Activated CD8-positive, alpha-beta memory T cell treated with anti-CD3 and anti-CD28 coated beads, Interleukin-2, amount 50 U/mL, for 4 hours (primary cell): ENCODE measurements at places on chromosomes 7 and 10.

- no peak for DNase-seq
These were observed 83.6 kb downstream of the KMT2E start for GRCh38 chr7:105097619-105098018.

DNA sequence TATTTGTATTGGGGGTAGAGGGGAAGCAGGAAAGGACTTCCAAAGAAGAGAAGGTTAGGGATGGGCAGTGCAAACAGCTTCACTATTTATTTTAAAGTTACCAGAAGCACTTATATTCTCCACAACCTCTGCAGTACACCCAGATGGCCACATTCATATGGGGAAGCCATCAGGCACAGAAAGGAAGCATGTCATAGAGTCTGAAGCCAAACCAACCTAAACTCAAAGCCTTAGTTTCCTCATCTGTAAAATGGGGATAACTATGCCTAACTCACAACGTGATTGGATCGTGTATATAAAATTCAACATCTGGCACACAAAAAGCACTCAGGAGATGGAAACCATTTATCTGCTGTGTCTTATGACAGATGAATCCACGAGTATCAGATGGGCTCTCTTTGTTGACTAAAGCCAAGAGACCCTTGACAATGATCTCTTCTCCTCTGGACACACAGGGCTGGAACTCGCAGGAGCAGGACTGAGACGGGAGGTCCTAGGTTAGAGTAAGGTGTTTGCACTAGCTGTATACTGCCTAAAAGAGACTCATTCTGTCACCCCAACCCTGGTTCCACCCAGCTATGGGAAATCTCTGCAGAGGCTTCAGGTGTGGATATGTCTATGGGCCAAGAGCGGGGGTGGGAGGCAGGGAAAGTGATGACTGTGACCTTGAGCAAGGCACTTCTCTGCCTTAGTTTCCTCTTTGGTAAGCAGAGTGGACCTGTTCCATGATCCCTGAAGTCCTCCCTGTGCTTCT is 1.8 kb downstream of the KIAA1549 start:
- DNase-seq, result no peak

DNA sequence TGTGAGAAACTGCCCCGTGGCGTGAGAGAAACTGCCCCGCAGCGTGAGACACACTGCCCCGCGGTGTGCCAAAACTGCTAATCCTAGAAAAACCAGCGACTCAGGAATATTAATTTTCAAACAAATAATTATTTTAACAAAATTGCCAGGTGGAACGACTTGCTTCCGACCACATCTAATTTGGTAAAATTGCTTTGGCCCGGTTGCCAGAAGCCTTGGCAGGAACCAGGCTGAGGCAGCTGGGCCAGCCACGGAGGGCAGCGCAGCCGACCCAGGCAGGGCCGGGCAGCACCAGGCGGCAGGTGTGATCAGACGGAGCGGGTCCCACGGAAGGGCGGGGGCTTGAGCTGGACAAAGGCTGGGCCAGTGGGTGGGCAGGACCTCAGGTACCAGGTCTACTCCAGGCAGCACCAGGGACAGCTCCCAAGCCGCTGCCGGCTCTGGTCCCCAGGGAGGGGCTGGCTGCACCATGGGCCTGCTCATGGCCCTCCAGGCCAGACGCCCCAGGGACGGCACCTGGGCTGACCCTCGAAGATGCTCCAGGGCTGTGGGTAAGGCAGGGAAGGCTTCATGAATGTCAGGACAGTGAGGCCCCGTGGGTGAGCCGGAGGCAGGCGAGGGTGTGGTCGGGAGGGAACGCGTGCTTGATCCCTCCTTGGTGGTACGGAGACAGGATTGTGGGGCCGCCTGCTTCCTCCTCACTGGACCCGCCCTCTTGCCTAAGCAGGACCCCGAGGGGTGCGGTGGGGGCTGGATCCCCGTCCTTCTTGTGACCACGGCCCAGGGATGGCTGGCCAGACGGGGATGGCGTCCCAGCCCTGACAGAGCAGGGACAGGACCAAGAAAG is 7.7 kb upstream of the ADGRA1 start:
- DNase-seq, result no peak

DNA sequence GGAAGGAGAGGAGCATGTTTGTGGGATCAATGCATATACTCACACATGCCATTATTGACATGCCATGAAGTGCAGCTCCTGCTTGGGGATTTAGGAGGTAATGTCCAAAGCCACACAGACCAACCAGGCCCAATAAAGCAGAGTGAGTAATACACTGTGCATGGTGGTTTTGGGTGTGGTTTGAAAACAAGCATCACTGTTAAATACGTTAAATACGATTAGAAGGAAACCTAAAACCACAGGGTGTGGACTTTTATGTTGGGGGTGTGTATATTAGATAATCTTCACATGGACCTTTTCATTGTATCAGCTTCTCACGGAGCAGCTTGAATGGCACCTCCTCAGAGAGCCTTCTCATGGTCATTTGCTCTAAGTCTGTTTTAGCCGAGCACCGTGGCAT is 10.4 kb upstream of the EIF3A start:
- DNase-seq, result no peak

DNA sequence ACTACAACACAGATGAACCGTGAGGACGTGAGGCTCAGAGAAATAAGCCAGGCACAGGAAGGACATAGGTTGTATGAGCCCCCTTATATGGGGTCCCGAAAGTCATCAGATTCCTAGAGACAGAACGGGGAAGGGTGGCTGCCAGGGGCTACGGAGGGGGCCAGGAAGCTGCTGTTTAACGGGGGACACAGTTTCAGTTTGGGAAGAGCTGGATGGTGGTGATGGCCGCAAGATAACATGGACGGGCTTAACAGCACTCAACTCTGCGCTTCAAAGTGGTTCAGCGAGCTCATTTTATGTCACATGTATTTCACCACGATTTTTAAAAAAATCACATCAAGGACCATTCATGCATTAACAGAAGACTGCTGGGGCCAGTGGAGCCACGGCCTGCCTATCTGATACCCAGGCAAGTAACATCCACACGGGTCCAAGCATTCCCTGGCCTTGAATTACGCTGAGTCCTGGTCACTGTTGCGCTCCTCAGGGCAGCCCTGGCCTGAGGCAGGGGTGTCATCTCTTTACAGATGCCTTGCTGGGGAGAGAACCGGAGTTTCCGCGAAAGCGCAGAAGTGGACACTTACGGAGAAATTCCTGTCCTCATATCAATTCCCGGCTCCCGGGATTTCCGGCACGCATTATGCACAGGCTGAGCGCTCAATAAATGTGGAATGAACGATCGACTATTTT is 1.5 kb downstream of the CARD11 start:
- DNase-seq, result no peak

GRCh38 chr10:85862771-85863170 is 503.8 kb downstream of the GRID1 start:
- DNase-seq, result no peak

GRCh38 chr7:4189131-4189570 is 492.9 kb upstream of the FOXK1 start:
- no peak for DNase-seq

DNA sequence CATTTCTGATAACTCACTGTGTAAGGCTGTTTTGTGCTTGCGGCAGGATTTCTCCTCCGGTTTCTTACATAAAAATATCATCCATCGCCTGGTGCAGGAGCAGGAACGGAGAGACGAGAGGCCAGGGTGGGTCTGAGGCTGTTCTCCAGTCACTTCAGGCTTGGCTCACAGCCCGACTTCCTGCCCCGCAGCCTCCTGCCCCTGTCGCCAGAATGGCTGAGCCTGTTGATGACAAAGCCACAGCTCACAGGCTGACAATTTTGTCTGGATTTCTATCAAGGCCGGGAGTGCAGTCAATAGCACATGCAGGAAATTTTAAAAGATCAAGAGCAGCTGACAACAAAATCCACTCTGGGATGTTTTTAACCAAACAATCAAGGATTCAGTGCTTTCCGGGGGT is 229.7 kb upstream of the ZNF32 start:
- no peak for DNase-seq

DNA sequence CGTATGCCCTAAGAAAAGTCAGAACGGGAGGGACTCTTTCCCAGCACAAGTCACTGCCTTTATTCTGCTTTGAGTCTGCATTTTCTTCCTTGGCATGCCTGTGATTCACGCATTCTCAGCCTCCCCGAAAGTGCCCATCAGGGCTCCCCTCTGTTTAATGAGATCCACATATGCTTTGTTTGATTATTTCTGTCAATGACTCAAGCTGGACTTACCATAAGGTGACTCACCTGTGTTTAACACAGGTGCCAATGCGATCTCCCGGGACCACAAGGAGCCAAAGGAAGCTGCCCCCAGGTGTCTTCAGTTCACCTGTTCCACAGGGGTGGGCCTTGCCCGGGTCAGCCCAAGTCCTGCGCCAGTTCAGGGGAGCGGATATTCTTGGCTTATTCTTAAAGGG is 386.0 kb upstream of the SHH start:
- DNase-seq, result no peak

- DNase-seq, result no peak
These were observed 143.8 kb downstream of the ARHGAP21 start for GRCh38 chr10:24579906-24580305.

DNA sequence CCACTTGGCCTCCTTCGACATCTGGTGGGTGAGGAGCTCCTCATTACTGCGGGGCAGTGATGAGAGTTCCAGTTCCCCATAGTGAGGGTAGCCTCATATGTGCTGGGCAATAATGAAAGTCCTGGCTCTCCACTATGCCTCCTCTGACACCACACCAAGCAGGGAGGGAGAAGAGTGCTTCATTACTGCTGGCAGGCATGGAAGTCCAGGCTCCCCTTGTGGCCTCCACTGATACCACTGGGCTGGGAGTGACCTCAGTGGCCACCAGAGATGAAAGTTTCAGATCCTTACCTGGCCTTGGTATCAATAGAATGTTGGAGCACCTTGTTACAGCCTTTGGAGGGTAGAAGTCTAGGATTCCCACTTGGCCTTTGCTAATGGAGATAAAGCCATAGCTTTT is 6.5 kb downstream of the DUS4L start:
- DNase-seq, result no peak

DNA sequence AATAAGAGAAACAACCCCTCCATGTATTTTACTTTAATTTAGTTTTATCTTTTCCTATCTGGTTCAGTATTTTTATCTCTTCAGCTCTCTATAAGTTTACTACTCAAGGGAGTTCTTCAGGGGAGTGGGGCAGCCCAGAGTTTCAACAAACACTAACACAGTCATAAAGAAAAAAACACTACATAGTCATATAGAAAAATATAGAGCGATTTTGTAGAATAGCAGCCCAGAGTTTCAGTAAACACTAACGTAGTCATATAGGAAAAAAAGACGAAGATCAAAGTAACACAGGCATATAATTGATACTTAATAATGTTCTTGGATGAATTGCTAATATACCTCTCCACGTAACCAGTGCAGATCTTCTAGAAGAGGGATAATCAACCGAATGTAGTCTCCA is 54.7 kb downstream of the PON1 start:
- no peak for DNase-seq

DNA sequence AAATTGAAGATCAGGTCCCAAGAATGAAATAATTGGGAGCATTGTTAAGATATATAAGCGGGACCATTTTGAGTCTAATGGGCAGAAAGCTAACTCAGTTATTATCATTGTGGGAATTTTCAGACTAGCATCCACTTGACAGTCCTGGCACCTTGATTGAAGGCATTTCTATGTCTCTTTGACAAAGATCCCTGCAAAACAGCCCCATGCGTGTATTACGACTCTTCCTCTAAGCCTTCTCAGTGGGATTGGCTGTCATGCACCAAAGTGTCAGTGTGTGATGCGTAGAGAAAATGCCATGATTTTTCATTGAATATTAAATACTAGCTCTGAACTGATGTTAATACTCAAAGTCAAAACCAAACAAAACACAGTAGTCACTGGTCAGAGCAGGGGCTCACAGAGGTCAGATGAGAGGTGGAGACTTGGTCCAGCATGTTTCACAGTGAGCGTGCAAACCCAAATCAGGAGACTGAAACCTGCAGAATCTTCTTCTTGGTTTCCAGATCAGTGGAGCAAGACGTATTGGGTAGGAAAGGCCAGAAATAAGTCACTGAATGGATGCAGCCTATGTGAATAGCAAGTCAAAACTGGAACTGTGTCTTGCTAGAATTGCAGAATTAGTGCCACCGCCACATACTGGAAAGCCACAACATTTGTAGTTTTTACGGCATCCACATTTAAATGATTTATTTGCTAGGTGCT is 303.6 kb upstream of the AKR1E2 start:
- DNase-seq, result no peak

DNA sequence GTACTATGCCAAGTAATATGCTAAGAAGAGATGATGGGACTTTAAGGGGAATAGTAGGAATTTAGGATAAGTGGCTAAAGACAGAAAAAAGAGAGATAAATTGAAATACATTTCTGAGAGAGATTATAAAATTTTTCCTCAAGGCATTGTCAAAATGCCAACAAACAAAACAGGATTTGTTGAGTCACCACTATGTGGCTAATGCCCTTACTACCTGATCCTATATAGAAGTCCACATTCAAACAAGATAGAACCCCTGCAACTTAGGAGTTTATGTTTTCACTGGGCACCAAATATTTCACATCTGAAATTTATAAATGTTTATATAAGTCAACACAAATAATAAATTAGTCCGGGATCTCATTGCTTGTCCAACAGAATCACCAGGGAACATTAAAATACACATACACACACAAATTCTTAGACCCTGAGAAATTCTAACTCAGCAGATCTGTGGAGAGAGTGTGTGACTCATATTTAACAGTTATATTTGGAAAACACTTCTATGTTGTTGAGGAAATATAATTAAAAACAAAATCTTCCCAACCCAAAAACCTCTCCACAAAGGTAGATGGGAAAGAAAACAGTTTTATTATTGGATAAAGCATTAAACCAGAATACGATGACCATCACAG is 154.3 kb downstream of the PPP1R3A start:
- DNase-seq, result no peak

- DNase-seq, result no peak
These were observed 16.7 kb downstream of the DLG5 start for GRCh38 chr10:77909749-77910375.

- DNase-seq, result no peak
These were observed 39.8 kb downstream of the CELF2 start for GRCh38 chr10:11057448-11057847.

- DNase-seq, result no peak
These were observed 656.1 kb upstream of the FOXK1 start for GRCh38 chr7:4025694-4026615.

DNA sequence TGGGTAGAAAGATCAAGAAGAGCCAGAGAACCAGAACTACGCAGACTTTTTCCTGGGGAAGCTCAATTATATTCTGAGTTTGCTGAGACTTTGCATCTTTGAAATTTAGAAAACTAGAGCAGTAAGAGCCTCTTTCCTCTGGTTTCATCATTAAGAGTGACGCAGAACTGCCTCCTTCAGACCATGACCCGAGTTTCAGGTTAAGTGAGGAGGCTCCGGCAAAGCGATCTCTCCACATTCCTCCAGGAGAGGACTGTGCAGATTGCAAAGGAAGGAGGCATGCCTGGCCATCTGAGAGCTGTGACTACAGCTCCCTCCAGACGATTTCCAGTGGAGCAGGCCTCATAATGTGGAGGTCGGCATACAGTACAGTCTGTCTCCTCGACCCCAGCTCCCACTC is 115.8 kb upstream of the LANCL2 start:
- DNase-seq, result no peak

DNA sequence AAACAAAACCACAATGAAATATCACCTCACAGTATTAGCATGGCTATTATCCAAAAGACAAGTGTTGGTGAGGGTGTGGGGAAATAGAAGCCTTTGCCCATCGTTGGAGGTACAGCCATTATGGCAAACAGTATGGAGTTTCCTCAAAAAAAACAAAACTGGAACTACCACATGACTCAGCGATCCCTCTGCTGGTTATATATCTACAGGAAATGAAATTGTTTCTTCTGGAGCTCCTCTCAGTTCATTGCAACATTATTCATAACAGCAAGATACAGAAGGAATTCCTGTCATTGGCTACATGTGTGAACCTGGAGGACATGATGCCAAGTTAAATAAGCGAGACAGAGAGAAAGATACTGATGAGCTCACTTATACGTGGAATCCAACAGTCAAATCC is 2.4 kb upstream of the UBE3C start:
- no peak for DNase-seq
